ENCODE measurements at places on chromosomes 1 and 21. TPM values are rescaled to one million over a fixed set of nuclear protein-coding genes. Genes with fewer than 3 reads are reported as not detected.

GRCh38 chr21:36945496-36946138 lies 20.9 kb downstream of the HLCS start:
- no peak for DNase-seq
- H3K4me1 ChIP-seq: no peaks in the 10 kb centered on the region
- no peak overlapping the region for H3K4me3 ChIP-seq
- H3K27me3 ChIP-seq: no peaks in the 10 kb centered on the region
- no peak overlapping the region for H3K27ac ChIP-seq
- H3K36me3 ChIP-seq: peaks cover 23% of the 10 kb centered on the region

DNA sequence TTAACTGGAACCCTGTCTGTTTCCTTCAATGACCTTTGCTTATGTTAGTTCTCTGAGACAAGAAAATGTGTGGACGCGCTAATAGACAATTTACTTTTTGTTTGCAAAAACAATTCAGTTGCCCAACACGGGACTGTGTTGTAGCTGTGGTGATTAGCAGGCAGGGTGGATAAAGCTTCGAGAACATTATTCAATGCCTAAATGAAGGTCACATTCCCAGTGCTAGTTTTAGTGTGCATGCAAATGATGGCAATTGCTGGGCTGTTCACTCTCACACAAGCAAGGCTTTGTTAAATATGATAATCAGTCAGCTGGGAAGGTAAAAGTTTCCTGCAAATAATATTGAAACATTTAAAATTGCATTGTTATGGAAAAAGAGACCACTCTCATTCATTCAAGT lies 188.4 kb downstream of the BACH1 start:
- no peak overlapping the region for H3K4me3 ChIP-seq
- H3K27me3 ChIP-seq: no peaks in the 10 kb centered on the region
- H3K4me1 ChIP-seq: no peaks in the 10 kb centered on the region
- H3K36me3 ChIP-seq: peaks cover 10% of the 10 kb centered on the region

DNA sequence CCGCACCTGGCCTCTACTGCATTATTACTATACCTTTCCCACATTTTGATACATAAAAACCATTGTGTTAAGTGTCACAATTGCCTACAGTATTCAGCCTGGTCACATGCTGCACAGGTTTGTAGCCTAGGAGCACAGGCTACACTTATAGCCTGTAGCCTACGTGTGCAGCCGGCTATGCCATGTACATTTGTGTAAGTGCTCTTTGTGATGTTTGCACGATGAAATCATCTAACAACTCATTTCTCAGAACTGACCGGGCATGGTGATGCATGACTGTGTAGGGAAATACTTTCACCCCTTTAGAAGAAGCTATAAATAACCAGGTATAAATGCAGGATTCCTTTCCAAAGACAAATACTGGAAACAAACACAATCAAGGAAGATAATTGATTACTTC lies 12.1 kb downstream of the ERG start:
- H3K36me3 ChIP-seq: no peaks in the 10 kb centered on the region
- H3K27ac ChIP-seq: no peak overlapping the region
- no peak for DNase-seq
- H3K27me3 ChIP-seq: peaks cover 31% of the 10 kb centered on the region

GRCh38 chr1:54091666-54092065 lies 38.3 kb downstream of the TCEANC2 start:
- no peaks in the 10 kb centered on the region for H3K27me3 ChIP-seq
- H3K4me1 ChIP-seq: no peaks in the 10 kb centered on the region
- H3K4me3 ChIP-seq: no peak overlapping the region
- peaks cover 3% of the 10 kb centered on the region for H3K36me3 ChIP-seq
- no peak overlapping the region for H3K27ac ChIP-seq

GRCh38 chr1:22212400-22213233 lies 69.7 kb upstream of the WNT4 start:
- no peak overlapping the region for H3K4me3 ChIP-seq
- no peaks in the 10 kb centered on the region for H3K36me3 ChIP-seq
- no peak for DNase-seq
- H3K27ac ChIP-seq: no peak overlapping the region

DNA sequence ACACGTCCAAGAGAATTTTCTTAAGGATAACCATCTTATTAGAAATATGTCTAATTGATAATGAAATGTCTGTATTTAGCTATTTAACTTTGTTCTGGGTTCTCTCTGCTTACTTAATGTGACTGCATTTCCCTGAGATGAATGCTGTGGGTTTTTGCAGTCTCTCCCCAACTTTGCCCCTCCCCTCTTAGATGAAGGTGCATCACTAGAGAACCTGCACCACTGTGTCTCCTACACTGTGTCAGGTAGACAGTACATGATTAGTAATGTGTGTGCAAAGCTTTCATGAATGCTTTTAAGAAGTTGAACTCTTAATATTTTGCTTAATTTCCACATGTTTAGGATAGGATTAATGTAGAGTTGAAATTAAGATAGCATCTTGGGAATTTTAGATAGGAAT lies 51.7 kb downstream of the LRRC8D start:
- peaks cover 50% of the 10 kb centered on the region for H3K4me1 ChIP-seq
- H3K36me3 ChIP-seq: peaks cover 33% of the 10 kb centered on the region
- H3K27me3 ChIP-seq: no peaks in the 10 kb centered on the region
- DNase-seq: no peak
- H3K27ac ChIP-seq: no peak overlapping the region

DNA sequence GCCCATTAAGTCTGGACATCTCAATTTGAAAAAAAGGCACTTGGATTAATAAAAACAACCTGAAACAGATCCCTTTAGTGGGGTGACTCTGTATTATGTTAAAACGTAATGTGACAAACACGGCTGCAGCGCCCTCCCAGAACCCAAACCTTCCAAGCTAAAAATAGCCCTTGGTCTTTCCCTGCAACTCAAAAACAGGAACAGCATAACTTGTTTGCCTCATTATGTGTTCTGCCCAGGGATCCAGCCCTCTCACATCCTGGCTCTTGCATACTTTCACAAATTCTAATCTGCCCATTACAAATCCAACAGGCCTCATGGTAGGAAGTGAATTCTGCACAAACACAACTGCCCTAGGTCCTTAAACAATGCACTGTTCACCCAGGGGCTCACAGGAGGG lies 94.7 kb upstream of the GADD45A start:
- no peak for DNase-seq
- no peaks in the 10 kb centered on the region for H3K27me3 ChIP-seq
- no peaks in the 10 kb centered on the region for H3K4me1 ChIP-seq
- H3K4me3 ChIP-seq: no peak overlapping the region
- H3K36me3 ChIP-seq: no peaks in the 10 kb centered on the region

The KRTAP11-1 gene
- not detected for total RNA-seq

The FAM229A gene
- total RNA-seq: 2.1 TPM

The DESI2 gene
- 31.7 TPM for total RNA-seq

GRCh38 chr1:109433322-109433721 lies 7.1 kb upstream of the PSMA5 start:
- peaks cover 4% of the 10 kb centered on the region for H3K27me3 ChIP-seq
- no peaks in the 10 kb centered on the region for H3K36me3 ChIP-seq
- H3K4me3 ChIP-seq: no peak overlapping the region

DNA sequence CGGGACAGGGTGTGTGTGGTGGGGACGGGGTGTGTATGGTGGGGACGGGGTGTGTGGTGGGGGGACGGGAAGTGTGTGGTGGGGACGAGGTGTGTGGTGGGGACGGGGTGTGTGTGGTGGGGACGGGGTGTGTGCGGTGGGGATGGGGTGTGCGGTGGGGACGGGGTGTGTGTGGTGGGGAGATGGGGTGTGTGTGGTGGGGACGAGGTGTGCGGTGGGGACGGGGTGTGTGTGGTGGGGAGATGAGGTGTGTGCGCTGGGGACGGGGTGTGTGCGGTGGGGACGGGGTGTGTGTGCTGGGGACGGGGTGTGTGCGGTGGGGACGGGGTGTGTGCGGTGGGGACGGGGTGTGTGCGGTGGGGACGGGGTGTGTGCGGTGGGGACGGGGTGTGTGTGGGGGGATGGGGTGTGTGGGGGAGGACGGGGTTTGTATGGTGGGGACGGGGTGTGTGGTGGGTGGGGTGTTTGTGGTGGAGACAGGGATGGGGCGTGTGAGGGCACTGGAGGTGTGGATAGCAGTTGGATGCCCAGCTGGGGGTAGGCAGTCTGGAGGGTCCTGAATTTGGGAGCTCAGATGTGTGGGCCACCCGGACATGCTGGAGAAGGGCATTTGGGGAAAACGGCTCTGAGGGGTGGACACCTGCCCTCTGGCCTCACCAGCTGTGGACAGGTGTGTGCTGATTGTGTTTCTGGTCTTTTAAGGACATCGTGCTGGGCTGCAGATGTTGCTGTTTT lies 16.9 kb downstream of the IBA57 start:
- H3K27ac ChIP-seq: no peak overlapping the region
- H3K4me1 ChIP-seq: peaks cover 7% of the 10 kb centered on the region
- DNase-seq: no peak
- no peaks in the 10 kb centered on the region for H3K27me3 ChIP-seq
- no peaks in the 10 kb centered on the region for H3K36me3 ChIP-seq
- H3K4me3 ChIP-seq: no peak overlapping the region

DNA sequence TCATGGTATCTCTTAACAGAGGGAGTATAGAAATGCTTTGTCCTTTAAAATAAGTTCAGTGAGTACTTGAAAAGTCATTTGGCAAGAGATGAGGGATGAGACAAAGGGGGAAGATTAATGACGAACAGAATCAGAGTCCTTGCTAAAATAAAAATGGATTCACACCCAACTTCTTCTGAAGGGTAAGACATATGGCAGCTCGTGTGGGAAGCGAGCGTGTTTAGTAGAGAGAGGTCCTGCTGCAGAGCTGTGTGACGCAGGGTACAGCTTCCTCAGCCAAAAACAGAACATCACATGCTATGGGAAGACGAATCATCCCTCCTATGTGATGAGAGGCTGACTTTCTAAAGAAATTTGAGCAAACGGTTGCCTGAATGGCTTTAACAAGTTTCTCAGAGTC lies 158.5 kb upstream of the LMO4 start:
- H3K4me1 ChIP-seq: no peaks in the 10 kb centered on the region
- H3K4me3 ChIP-seq: no peak overlapping the region
- no peaks in the 10 kb centered on the region for H3K36me3 ChIP-seq
- H3K27me3 ChIP-seq: peaks cover 22% of the 10 kb centered on the region
- no peak overlapping the region for H3K27ac ChIP-seq

- DNase-seq: no peak
- no peak overlapping the region for H3K4me3 ChIP-seq
These were observed 1267.9 kb downstream of the MRPL39 start for GRCh38 chr21:24339406-24339805.

- H3K4me1 ChIP-seq: peaks cover 83% of the 10 kb centered on the region
- no peaks in the 10 kb centered on the region for H3K27me3 ChIP-seq
- H3K27ac ChIP-seq: peak overlapping the region; percentile 66
- peak; percentile 25 for DNase-seq
- H3K4me3 ChIP-seq: no peak overlapping the region
- no peaks in the 10 kb centered on the region for H3K36me3 ChIP-seq
These were observed 183.3 kb downstream of the ST6GALNAC3 start for GRCh38 chr1:76257823-76258222.

- peaks cover 7% of the 10 kb centered on the region for H3K36me3 ChIP-seq
- peak overlapping the region; percentile 91 for H3K27ac ChIP-seq
- no peak overlapping the region for H3K4me3 ChIP-seq
- no peak for DNase-seq
- peaks cover 53% of the 10 kb centered on the region for H3K4me1 ChIP-seq
These were observed 3.4 kb downstream of the NEK7 start for GRCh38 chr1:198160222-198160621.

GRCh38 chr1:232377494-232377770 lies 252.5 kb downstream of the SIPA1L2 start:
- peak; percentile 11 for DNase-seq
- no peak overlapping the region for H3K27ac ChIP-seq
- no peak overlapping the region for H3K4me3 ChIP-seq
- H3K4me1 ChIP-seq: no peaks in the 10 kb centered on the region
- H3K27me3 ChIP-seq: no peaks in the 10 kb centered on the region

DNA sequence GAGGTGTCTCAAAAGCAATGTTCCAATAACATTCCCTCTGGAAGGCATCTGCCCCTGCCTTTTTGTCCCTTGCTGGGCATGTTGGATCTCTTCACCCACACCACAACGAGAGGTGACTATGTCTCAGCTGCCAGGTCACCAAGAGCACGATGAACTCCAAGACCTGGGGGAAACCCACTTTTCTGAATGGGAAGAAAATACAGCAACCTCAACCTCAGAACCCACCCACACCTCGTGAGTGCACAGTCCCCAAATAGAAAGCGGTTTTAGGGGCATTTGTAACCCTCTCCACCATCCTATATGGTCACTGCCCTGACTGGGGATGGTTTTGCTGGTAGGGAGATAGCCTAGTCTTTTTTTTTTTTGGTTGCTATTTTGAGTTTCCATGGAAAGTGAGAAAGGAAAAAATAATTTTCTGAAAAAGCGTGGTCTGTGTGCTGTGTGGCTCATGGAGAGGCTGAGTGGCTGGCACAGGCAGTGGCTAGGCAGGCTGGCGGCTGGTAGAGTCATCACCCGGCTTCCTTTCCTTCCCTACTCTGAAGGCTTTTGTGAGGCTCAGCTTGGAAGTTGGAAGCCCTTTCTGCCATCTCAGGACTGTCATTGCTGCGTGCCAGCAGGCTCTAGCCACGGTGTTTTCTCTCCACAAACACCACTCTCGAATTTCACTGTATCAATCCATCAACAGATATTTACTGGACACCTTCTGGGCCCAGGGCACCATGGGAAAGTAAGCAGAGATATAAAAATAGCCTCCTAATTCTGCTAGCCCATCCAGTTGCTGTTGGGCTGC lies 15.8 kb downstream of the TSPAN2 start:
- DNase-seq: no peak
- H3K27me3 ChIP-seq: no peaks in the 10 kb centered on the region
- no peaks in the 10 kb centered on the region for H3K36me3 ChIP-seq

The CEP104 gene
- total RNA-seq: 25.4 TPM

GRCh38 chr1:7915826-7916500 lies 24.7 kb downstream of the TNFRSF9 start:
- peak overlapping the region; percentile 75 for H3K27ac ChIP-seq
- no peaks in the 10 kb centered on the region for H3K27me3 ChIP-seq
- H3K36me3 ChIP-seq: peaks cover 3% of the 10 kb centered on the region
- no peak overlapping the region for H3K4me3 ChIP-seq

- H3K27ac ChIP-seq: no peak overlapping the region
- H3K36me3 ChIP-seq: no peaks in the 10 kb centered on the region
- H3K4me3 ChIP-seq: no peak overlapping the region
- no peak for DNase-seq
- H3K27me3 ChIP-seq: peaks cover 16% of the 10 kb centered on the region
These were observed 433.6 kb downstream of the PTPRU start for GRCh38 chr1:29669912-29670311.

DNA sequence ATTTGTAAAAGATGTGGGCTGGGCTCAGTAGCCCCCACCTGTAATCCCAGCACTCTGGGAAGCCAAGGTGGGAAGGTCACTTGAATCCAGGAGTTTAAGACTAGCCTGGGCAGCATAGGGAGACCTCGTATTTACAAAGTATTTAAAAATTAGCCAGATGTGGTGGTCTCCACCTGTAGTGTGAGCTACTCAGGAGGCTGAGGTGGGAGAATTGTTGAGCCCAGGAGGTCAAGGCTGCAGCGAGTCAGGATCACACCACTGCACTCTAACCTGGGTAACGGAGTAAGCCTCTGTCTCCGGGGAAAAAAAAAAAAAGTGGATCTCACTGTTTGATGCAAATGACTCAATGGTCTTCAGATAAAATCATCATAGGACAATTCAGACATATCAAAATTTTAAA lies 77.5 kb upstream of the RBM34 start:
- H3K27me3 ChIP-seq: no peaks in the 10 kb centered on the region
- H3K36me3 ChIP-seq: peaks cover 14% of the 10 kb centered on the region
- H3K4me1 ChIP-seq: peaks cover 22% of the 10 kb centered on the region
- no peak for DNase-seq
- H3K27ac ChIP-seq: no peak overlapping the region
- H3K4me3 ChIP-seq: no peak overlapping the region

GRCh38 chr21:45246386-45247320 lies 41.0 kb downstream of the POFUT2 start:
- no peaks in the 10 kb centered on the region for H3K4me1 ChIP-seq
- no peak overlapping the region for H3K4me3 ChIP-seq
- H3K27ac ChIP-seq: no peak overlapping the region
- H3K36me3 ChIP-seq: peaks cover 4% of the 10 kb centered on the region
- no peaks in the 10 kb centered on the region for H3K27me3 ChIP-seq

The FCRL4 gene
- total RNA-seq: not detected
